NCI-H446 (cell line): ENCODE measurements at places on chromosomes 7 and 10.

DNA sequence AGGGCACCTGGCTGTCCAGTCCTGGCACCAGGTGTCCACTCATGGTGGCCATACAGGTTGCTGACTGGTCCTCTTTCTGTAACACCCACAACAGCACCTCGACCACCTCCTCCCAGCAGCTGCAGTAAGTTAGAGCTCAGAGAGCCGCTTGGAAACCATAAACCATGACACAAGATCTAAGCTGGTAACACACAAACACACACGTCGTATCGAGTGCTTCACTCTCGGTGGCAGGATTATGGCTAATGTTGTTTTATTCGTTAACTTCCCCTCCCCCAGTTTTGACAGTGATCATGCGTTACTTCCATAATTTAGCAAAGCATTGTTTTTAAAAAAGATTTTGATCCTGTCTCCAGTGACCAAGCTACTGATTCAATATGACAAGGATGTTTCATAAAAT, 59.7 kb downstream of the CAMK2B start:
- DNase-seq, result no peak

DNA sequence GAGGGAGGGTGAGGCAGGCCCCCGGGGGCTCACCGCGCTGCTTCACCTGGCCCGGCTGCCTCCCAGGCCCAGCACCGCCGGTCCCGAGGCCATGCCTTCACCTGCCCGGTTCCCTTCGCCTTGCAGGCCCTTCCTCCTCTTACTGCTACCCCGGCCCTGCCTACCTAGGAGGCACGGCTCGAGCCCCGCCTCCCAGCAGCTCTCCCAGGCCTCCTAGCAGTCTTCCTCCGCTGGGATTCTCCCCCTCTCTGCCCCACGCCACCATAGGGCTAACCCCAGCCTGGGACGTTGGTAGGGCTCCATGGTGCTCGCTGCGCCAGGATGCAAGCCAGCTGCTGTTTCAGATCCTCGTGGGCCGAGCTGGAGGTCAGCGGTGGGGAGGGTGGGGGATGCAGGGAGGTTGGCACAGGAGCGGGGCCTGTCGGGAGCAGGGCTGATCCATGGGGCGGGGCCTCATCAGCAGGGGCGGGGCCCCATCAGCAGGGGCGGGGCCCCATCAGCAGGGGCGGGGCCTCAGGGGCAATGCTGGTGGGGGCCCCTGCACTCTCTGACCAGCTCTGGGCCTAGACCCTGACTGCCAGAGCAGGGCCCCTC, 63.3 kb downstream of the RASGEF1A start:
- DNase-seq, result no peak

- no peak for DNase-seq
Observed at GRCh38 chr7:139813151-139813550, 15.9 kb upstream of the TBXAS1 start.

- no peak for DNase-seq
Observed at GRCh38 chr10:35574924-35575352, 30.2 kb upstream of the GJD4 start.

DNA sequence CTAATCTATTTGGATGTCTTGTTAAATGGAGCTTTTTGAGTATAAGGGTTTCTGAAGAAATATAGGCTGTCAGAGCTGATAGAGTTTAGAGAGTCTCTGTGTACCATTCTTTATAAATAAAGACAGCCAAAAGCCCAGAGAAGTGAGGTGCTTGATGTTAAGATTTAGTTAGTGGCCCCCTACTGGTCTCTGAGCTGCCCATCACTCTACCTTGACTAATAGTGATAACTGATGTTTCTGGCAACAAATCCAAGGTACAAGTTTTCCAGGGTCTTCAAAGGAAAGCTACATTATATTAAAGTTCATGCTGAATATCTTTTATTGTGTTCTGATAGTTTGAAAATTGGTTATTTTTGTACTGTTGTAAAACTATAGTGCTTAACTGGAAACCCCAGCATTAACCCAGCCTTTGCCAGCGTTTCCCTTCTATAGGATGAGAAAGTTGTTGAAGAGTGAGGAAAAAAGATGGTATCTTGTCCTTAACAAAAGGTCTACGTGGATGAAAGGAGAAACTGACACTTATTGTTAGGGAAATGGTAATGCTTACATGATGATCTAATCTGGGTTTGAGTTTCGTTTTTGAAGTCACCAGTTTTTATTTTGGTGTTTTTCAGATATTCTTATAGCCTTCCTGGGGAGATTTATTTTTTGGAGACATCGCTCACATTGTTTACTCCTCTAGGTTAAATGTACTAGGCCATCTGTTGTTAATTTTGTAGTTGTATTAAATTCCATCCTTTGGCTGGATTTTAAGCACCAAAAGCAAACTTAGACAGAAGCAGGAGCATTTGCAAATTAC, 79.0 kb downstream of the AUTS2 start:
- no peak for DNase-seq

- no peak for DNase-seq
Observed at GRCh38 chr7:106376026-106376799, 91.4 kb upstream of the NAMPT start.

GRCh38 chr10:114899982-114900381, 38.0 kb upstream of the TRUB1 start:
- no peak for DNase-seq

GRCh38 chr10:129624526-129624925, 157.5 kb downstream of the MGMT start:
- no peak for DNase-seq

GRCh38 chr10:12235796-12236195, 39.8 kb downstream of the CDC123 start:
- no peak for DNase-seq

GRCh38 chr10:15712883-15713282, 6.8 kb downstream of the ITGA8 start:
- no peak for DNase-seq

DNA sequence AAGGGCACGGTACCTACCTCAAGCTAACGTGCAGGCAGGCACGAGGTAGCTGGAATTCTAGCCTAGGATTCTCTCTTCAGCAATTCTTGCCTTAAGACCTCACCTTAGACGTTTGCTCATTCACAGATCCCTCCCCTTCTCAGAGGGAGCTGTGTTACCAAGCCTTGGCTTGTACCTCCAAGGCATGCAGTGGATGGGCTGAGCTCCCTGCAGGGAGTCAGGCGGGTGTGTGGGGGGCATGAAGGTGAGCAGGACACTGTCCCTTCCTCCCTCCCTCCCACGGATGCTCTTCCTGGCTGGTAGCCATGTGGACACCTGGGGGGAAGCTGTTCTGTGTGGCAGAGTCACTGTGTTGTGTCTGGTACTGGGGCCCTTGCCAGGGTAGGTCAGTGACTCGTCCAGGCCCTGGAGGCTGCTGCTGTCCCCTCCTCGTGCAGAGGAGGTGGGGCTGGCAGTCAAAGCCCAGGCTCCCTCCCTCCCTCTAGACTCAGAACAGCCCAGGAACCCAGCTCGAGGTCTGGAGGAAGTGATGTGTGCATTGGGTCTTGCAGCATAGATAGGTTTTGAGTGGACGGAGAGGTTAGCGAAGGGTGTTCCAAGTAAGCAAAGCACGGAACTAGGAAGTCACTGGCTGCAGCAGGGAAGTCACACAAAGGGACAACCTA, 222.2 kb upstream of the SH2B2 start:
- no peak for DNase-seq

GRCh38 chr10:10519674-10520073, 498.0 kb upstream of the CELF2 start:
- DNase-seq, result no peak

DNA sequence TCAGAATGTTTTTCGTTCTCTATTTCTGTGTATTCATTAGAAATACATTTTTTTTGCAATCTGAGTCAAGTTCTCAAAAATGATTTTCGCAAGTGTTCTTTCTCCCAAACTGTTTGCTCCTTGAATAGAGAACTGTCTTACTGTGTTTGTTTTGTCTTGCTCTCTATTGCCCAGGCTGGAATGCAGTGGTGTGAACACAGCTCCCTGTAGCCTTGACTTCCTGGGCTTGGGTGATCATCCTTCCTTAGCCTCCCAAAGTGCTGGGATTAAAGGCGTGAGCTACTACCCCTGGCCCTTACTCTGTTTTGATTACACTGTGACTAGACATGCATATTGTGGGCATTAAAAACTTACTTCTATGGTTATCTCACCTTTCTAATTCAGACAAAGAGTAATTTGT, 56.7 kb downstream of the LUC7L2 start:
- DNase-seq, result no peak

DNA sequence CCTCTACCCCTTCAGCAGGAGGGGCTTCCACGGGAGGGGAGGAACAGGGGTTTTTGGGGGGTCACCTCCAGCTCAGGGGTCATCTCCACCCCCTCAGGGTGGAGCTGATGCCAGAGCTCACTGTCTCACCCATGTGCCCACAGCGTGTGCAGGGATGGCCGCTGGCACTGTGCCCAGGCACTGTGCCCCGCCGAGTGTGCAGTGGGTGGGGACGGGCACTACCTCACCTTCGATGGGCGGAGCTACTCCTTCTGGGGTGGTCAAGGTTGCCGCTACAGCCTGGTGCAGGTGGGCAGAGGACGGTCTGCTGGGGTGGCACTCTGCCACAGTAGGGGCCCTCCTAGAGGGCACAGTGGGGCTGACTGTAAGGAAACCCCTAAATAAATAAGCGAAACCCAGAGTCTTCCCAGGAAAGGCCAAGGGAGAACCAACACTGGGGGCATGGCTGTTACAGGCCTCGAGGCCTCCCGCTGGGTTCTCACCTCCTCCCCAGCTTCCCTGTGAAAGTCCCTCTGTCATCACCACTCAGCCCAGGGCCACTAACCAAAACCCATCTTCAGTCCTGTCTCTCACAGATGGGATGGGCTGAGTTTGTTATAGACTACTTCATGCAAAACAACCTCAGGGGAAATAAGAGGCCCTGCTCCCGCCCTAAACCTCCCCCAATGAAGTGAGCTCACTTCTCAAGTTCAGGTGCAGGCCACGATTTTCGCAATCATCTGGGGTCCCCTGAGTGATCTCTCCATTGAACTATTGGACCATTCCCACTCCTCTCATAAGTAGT, 7.4 kb upstream of the ZNF467 start:
- DNase-seq, result no peak

GRCh38 chr10:27890971-27891370, 107.9 kb downstream of the ODAD2 start:
- DNase-seq, result no peak

- DNase-seq, result no peak
Observed at GRCh38 chr10:6504296-6504695, 75.8 kb downstream of the PRKCQ start.

DNA sequence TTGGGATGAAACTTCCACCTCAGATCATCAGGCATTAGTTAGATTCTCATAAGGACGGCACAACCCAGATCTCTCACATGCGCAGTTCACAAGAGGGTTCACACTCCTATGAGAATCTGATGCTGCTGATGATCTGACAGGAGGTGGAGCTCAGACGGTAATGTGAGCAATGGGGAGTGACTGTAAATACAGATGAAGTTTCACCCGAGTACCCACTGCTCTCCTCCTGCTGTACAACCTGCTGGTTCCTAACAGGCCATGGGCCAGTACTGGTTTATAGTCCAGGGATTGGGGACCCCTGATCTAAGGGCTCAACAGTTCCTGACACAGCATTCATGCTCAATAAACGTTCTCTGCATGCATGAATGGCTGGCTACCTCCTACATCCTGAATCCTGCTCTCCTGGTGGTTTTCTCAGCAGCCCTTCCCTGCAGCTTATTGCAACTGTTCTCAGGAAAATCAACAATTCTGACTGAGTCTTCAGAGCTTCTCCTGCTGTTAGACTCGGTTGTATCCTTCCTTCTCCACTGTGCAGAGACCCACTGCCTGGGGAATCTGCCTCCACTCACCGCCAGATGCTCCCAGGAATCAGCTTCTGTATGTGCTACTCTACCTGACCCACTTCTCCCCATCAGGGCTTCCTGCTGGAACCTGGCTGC, 17.4 kb downstream of the PDE6C start:
- DNase-seq, result no peak

DNA sequence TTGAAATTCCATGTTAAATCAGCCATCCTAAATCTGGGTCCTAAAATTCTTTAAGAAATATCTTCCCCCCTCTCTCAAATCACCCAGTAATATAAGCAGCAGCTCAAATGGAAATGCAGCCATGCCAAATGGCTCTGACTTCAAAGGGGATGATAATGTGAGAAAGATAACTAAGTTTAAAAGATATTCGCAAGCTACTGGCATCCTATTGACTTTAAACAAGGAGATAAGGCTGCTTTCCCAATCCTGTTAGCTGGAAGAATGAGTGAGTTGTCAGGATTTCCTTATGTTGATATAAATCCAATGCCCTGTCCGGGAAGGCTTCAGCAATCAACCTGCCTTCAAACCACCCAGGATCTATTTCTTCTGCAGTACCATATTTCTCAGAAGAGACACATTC, 172.0 kb downstream of the FANK1 start:
- DNase-seq, result no peak

DNA sequence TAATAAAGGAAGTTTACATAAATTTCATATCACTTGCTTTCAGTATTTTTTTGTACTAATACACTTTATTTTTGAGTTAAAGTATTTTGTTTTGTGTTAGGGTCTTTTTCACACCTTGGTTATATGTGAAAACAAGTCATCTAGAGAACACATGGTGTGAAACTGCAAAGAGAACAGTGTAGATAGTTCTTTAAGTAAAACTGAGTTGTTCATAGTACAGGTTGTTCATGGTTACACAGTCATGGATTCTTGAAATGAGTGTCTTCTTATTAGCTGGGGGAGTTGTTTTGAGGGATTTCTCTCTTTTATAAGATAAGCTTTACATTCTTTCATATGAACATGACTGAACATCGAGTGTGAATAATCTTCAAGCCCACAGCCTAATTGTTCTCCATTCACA, 244.2 kb downstream of the THSD7A start:
- no peak for DNase-seq

DNA sequence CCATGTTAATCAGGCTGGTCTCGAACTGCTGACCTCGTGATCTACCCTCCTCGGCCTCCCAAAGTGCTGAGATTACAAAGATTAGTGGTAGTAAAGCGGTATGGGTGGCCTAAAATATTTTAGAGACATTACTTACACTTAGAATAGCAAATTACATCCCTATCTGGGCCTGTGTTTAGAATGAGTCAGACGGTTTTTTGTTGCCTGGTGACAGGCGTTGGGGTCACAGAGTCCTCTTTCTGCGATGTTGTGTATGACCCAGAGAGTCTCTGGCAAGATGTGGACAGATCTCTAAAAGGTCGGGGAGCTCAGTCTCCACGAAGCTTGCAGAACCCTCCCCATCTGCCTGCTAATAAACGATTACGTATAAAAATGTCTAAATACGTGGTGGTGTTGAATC, 39.6 kb upstream of the PRKCQ start:
- DNase-seq, result no peak

GRCh38 chr7:8434290-8435002, 1.0 kb downstream of the NXPH1 start:
- peak; percentile 26 for DNase-seq

GRCh38 chr7:158832994-158833393, 3.7 kb upstream of the ESYT2 start:
- DNase-seq, result no peak
